ENCODE measurements at places on chromosomes 4 and X.

DNA sequence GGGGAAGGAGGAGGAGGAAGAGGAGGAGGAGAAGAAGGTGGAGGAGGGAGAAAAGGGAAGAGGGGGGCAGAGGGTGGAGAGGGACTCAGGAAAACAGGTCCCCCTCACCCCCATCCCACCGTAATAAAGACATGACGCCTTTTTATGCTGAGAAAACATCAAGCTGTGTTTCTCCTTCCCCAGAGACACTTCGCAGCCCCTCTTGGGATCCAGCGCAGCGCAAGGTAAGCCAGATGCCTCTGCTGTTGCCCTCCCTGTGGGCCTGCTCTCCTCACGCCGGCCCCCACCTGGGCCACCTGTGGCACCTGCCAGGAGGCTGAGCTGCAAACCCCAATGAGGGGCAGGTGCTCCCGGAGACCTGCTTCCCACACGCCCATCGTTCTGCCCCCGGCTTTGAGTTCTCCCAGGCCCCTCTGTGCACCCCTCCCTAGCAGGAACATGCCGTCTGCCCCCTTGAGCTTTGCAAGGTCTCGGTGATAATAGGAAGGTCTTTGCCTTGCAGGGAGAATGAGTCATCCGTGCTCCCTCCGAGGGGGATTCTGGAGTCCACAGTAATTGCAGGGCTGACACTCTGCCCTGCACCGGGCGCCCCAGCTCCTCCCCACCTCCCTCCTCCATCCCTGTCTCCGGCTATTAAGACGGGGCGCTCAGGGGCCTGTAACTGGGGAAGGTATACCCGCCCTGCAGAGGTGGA lies 45.3 kb upstream of the SHOX start:
- DNase-seq = no peak

DNA sequence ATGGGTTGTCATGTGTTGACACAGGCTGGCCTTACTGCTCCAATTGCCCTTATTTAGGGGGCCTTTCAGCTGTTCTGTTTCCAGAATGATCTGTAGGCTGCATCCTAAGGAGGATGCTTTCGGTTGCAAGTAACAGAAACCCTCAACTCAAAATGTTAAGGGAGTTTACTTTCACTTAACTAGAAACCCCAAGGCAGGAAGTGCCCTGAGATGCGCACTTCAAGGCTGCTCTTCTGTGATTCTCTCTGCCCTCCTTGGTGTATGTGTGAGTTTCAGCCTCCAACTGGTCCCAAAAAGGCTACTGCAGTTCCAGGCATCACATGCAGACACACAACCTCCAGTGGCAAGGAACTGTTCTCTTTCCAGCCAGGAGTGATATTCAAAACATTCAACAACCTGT lies 97.3 kb upstream of the ATP6AP2 start:
- DNase-seq = no peak

DNA sequence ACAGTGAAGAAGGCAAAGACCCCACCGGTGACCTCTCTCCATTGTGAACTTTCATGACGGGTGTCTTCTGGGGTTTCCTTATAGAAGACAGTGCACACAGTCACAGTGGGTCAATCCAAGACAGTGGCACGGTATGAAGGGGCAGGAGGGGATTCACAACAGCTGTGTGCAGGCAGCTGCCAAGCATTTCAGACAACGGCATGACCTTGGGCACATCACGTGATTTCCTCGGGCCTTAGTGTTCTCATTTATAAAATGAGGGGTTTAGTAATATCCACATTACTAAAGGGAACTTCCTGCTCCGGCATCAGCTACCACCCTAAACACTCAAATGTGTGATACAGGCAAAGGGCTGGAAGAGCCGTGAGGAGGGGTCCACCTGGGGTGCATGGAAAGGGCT lies 42.9 kb downstream of the RBM47 start:
- no peak for DNase-seq

- no peak for DNase-seq
These were observed 165.4 kb upstream of the USP38 start for GRCh38 chr4:143019351-143019750.

DNA sequence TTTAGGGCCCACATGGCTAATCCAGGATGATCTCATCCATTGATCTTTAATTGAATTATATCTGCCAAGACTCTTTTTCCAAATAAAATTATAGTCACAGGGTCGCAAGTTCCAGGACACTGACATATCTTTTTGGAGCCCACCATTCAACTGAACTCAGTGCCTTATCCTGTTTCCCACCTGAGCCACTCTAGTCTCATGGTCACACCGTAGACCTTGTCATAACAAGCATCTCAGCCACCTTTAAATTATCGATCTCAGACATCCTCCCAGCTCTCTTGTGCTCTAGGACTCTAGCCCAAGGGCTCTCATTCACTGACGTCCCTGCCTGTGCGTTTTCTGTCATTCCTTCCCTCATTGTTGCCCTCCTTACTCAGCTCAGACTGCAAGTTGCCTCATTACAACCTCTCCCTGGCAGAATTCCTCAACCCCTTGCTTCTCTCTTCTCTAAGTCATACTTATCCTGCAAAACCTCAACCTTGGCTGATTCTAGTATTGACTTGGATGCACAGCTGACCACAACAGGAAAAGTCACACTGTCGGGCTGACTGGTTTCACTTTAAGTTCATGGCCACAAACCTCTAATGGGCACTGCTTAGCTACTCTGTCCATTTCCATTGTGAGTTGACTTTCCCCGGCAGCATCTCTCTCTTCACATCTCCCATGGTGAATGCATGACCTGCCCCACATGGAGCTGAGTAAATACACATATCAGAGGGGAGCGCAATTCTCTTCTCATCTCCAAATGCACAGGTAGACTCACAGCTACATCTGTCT lies 91.0 kb upstream of the TRIM2 start:
- DNase-seq = no peak

GRCh38 chr4:137454767-137455166 lies 77.5 kb downstream of the PCDH18 start:
- DNase-seq = no peak

GRCh38 chrX:50643525-50644137 lies 170.4 kb downstream of the SHROOM4 start:
- DNase-seq = no peak

DNA sequence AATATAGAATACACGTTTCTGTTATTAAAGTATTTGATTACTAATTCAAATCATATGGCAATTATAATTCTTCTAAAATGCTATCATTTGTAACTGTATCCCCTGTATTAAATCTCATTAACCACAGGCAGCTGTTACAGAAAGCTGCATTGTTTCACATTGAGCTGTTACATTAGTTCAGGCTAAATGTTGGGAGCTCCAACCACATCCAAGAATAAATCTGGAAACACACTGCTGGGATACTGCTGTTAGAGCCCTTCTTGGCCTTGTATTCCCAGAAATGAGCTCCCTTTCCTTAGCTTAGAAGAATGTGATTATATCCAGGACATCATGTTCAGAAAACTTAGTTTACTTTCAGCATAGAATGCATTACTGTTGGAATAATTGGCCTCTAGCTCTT lies 48.2 kb downstream of the GUCY1B1 start:
- no peak for DNase-seq

DNA sequence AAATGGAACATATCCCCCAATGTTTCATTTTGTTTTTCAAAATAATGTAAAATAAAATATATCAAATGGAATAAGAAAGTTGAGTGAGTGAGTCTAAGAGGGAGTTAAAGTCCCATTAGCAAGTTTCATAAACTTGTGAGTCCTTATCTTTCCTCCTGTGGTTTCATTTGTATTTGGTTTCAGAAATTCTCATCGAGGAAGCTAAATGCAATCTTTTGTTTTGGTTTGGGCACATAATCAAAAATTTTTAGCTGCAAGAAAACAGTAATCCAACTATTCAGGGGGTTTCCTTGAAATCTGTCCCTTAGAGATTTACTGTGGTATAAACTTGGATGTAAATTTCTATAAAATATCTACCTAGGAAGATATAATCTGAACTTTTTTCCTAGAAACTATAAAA lies 124.2 kb downstream of the CAMK2D start:
- no peak for DNase-seq

DNA sequence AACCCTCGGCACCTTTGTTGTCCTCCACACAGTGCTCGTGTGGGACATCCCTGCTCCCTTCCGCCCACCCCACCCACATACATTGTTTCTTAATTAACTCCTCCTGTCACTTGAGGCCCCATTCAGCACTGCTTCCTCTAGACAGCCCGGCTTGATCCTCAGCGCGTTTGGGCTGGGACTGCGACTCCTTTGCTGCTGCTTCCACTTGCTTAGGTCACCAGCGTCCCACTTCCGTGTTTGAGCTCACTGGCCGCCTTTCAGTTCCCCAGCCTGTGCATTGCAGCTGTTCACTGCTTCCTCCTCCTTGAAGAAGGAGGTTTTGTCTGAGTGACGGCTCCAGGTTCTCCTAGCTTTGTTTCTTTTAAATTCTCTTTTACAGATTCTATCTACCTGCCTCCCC lies 16.1 kb downstream of the RNF4 start:
- DNase-seq = peak; percentile 83

- DNase-seq = no peak
These were observed 158.4 kb downstream of the DCLK2 start for GRCh38 chr4:150236626-150237025.

- no peak for DNase-seq
These were observed 134.2 kb downstream of the GALNTL6 start for GRCh38 chr4:171947400-171947799.

GRCh38 chrX:112068430-112068829 lies 14.1 kb downstream of the TRPC5 start:
- no peak for DNase-seq

DNA sequence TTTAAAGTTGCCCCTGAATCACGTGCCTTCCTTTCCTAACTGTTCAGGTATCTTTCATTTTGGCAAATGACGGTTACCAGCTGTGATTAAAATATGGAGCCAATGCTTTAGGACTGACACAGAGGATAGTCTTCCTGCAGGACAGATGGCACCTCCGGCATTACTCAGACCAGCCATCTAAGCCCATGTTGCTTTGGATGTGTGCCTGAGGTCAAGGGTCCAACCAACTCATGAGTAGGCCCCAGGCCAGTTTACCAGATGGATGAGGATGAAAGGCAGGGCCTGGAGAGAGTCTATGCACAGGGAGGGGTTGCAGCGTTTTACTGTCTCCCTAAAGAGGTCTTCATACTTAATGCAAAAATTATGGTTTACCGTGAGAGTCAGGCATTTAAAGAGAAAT lies 174.0 kb upstream of the GATB start:
- DNase-seq = no peak

- DNase-seq = no peak
These were observed 6.4 kb upstream of the FRMPD3 start for GRCh38 chrX:107442914-107443527.

DNA sequence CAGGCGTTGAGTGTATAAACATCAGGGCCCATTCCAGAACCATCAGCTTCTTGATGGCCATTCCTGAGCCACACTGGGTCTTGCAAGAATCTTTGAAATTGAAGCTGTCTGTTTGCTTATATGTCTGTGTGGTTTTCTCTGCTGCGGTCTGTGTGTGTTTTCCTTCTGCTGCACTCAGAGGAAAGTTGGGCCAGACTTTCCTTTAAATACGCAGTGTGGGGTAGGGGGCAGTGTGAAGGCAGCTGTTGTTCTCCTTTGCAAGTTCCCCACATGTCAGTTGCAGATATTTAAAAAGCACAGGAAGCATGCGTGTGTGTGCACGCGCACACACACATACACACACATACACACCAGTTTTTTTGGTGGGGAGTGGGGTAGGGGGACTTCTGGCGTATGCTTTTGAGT lies 32.1 kb downstream of the CCKAR start:
- DNase-seq = no peak

- no peak for DNase-seq
These were observed 23.3 kb downstream of the TBC1D14 start for GRCh38 chr4:6932918-6933317.

- no peak for DNase-seq
These were observed 1293.9 kb downstream of the FSTL5 start for GRCh38 chr4:160869899-160870298.

DNA sequence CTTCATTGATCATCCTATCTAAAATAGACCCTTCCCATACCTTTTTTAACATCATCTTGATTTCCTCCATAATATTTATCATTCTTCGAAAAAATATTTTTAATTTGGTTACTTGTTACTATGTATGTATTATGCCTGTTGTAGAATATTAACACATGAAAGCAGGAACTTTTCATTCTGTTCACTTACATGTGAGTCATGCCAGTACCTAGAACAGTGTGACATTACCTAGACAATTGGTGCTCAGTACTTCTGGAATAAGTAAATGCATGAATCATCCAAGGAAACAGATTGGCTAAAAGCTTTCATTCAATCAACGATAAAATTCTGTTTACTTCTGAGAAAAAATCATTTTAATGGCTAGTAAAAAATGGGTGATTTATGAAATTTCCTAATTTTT lies 76.4 kb downstream of the CXXC4 start:
- DNase-seq = no peak

GRCh38 chr4:125313989-125314667 lies 627 bp upstream of the FAT4 start:
- DNase-seq = no peak

GRCh38 chr4:73606465-73606974 lies 13.7 kb downstream of the RASSF6 start:
- DNase-seq = peak; percentile 16

DNA sequence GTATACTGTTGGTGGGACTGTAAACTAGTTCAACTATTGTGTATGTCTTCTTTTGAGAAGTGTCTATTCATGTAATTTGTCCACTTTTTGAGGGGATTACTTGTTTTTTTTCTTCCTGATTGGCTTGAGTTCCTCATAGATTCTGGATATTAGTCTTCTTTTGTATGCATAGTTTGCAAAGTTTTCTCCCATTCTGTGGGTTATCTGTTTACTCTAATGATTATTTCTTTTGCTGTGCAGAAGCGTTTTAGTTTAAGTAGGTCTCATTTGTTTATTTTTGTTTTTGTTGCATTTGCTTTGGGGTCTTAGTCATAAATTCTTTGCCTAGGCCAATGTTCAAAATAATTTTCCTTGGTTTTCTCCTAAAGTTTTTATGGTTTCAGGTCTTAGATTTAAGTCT lies 26.6 kb upstream of the ANTXR2 start:
- no peak for DNase-seq

DNA sequence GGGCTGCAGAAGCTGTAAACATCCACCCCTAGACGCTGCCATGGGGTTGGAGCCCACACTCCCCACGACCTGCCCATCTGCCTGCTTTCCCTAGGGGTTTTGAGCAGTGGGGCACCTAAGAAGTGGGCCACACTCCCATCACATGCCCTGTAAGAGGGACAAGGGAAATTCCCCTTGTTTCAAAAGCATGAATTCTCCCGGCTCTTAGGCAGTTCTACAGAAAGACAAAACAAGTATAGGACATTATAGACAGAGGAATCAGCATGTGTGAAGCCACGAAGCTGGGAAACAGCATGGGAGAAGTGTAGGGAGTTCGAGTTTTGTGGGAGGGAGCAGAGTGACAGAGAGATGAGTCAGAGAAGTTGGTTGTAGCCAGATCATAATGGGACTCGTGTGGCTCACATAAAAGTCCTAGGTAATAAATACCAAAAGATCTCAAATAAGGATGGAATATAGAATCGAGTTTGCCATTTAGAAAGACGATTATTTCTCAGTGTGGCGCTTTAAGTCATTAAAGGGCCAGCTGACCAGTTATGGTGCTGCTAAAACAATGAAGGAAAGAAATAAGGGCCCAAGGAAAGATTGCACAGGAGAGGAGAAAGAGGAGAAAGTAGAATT lies 23.9 kb downstream of the APOO start:
- DNase-seq = no peak

GRCh38 chr4:38396845-38397547 lies 267.0 kb upstream of the KLF3 start:
- DNase-seq = no peak

GRCh38 chr4:61580721-61581377 lies 380.7 kb downstream of the ADGRL3 start:
- no peak for DNase-seq

GRCh38 chr4:118193421-118193820 lies 159.1 kb downstream of the NDST3 start:
- no peak for DNase-seq
